Endothelial cell of umbilical vein (primary cell): ENCODE measurements at places on chromosomes 13 and 19.
A peak's percentile ranks its signal among the peaks of the same experiment; 100 is the strongest.

- peak; percentile 42 for DNase-seq
- H3K4me3 ChIP-seq: peak overlapping the region; percentile 88
- H3K4me1 ChIP-seq: peaks cover 9% of the 10 kb centered on the region
- H3K27me3 ChIP-seq: no peaks in the 10 kb centered on the region
These were observed 44.9 kb downstream of the ZNF611 start for GRCh38 chr19:52689843-52690368.

- H3K27me3 ChIP-seq: no peaks in the 10 kb centered on the region
- peak; percentile 38 for DNase-seq
- no peaks in the 10 kb centered on the region for H3K36me3 ChIP-seq
- H3K4me1 ChIP-seq: peaks cover 16% of the 10 kb centered on the region
These were observed 23.0 kb downstream of the NFIX start for GRCh38 chr19:13018035-13018914.

GRCh38 chr13:41614671-41615527, 157.5 kb downstream of the RGCC start:
- H3K27me3 ChIP-seq: no peaks in the 10 kb centered on the region
- H3K36me3 ChIP-seq: no peaks in the 10 kb centered on the region
- H3K27ac ChIP-seq: peak overlapping the region; percentile 93
- peaks cover 39% of the 10 kb centered on the region for H3K4me1 ChIP-seq
- no peak overlapping the region for H3K4me3 ChIP-seq

DNA sequence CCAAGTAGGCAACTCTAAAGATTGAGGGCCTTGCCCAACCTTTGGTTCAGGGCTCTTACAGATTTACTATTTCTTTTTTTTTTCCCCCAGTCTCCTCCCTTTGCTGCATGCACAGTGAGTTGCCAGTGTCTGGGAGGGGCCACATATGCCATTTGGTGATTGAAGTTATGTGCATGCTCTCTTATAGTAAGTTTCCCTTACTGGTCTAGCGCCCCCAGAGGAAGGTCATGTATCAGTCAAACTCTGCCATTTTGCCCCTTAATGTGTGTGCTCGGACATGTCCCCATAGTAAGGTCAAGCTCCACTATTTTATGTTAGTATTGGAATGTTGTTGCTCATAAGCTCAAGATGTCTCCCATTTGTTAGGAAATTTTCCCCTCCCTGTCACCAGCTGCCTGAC, 1138.0 kb upstream of the SLC10A2 start:
- H3K27me3 ChIP-seq: no peaks in the 10 kb centered on the region
- no peak for DNase-seq
- H3K4me3 ChIP-seq: no peak overlapping the region

DNA sequence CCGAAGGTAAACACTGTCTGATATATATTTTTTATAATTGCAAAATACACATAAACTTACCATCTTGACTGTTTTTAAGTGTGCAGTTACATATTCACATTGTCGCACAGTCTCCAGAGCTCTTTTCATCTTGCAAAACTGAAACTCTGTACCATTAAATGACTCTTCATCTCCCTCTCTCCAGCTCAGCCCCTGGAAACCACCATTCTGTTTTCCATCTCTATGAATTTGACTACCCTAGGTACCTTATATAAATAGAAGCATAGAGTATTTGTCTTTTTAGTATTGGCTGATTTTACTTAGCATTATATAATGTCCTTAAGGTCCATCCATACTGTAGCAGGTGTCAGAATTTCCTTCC, 45.8 kb downstream of the LRCH1 start:
- no peak overlapping the region for H3K27ac ChIP-seq
- peaks cover 22% of the 10 kb centered on the region for H3K4me1 ChIP-seq

GRCh38 chr19:29695765-29696564, 19.1 kb downstream of the C19orf12 start:
- H3K27me3 ChIP-seq: no peaks in the 10 kb centered on the region
- no peaks in the 10 kb centered on the region for H3K4me1 ChIP-seq
- H3K4me3 ChIP-seq: no peak overlapping the region

DNA sequence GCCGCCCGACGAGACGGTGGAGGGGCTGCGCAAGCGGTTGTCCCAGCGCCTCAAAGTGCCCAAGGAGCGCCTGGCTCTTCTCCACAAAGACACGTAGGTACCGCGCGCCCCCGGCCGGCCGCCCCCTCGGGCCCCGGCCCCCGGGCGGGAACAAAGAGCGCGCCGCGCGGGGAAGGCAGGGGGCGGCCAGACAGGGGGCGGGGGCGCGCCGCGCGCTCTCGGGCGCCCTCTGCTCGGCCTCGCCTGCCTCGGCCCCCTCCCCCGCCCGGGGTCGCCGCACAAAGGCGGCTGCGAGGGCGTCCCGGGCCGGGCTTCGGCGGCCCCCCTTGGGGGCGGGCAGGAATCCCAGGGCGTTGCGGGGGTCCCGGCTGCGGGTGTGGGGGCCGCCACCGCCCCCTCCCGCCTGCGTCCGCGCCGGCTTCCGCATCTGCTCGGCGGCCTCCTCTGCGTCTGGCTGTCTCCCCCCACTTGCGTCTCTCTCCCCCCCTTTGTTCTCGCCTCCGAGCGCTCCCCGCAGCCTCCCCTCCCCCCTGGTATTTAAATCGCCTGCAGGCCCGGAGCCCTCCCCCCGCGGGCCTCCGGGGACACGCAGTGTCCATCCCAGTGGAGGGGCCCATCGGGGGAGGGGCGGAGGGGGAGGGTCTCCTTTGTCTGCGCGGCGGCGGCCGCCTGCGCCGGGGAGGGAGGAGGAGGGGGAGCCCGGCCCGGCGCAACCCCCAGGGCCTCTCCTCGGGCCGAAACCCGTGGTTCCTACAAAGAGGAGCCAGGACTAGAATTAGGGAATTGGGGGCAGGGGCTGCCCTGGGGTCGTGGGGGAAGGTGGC, 2.3 kb downstream of the MIDN start:
- peaks cover 22% of the 10 kb centered on the region for H3K4me1 ChIP-seq

GRCh38 chr13:35923347-35923746, 207.8 kb downstream of the DCLK1 start:
- no peaks in the 10 kb centered on the region for H3K27me3 ChIP-seq
- DNase-seq: peak; percentile 19
- peaks cover 3% of the 10 kb centered on the region for H3K4me1 ChIP-seq
- H3K4me3 ChIP-seq: no peak overlapping the region
- H3K27ac ChIP-seq: no peak overlapping the region

DNA sequence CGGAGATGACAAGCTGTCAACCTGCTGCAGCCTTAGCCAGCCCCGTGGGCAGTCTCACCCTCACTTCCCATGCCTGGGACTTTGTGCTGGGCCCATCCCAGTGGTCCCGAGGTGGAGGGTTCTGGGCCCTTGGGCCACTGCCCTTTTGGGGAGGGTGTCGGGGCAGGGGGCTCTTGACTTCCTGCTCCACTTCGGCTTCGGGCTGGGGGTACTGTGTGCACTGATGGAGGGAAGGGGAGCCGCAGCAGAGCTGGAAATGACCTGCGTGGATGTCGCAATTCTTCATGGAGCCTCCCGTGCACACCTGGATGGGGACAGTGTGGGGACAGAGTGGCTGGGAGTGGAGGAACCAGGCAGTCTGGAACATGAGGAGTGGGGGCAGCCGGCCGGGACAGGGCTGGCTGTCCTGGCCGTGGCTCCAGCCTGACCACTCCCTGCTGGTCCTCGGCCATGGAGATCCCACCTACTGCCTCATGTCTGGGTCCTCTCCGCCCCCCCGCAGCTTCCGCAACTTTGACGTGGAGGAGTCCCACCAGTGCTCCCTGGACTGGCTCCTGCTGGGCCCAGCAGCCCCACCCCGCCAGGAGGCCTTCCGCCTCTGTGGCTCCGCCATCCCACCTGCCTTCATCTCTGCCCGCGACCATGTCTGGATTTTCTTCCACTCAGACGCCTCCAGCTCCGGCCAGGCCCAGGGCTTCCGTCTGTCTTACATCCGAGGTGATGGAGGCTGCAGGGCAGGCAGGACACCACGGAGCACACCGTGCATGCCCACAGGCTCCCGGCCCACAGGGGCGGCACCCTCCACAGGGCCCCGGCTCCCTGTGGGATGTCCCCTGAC, 10.2 kb downstream of the LRP3 start:
- H3K36me3 ChIP-seq: peaks cover 5% of the 10 kb centered on the region
- H3K27me3 ChIP-seq: no peaks in the 10 kb centered on the region
- no peak overlapping the region for H3K4me3 ChIP-seq

DNA sequence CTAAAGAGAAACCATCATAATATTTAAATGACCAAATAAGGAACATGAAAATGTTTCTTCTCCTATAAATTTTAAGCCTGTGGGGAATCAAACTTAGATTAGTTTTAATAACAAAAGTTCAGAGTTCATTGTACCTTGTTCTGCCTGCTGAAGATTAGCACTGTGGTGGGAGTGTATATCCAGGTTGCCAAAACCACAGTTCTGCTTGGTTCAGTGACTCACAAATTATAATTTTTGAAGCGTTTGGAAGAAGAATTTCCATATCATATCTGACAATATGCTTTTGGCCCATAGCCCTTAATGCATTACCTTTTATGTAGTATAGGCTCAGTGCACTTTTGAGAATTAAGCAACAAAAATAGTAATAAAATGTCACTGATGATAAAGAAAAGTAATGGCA, 545.2 kb downstream of the GPC6 start:
- no peak overlapping the region for H3K4me3 ChIP-seq
- H3K4me1 ChIP-seq: no peaks in the 10 kb centered on the region
- H3K36me3 ChIP-seq: no peaks in the 10 kb centered on the region
- no peaks in the 10 kb centered on the region for H3K27me3 ChIP-seq

GRCh38 chr19:12799742-12800465, 1.7 kb downstream of the PRDX2 start:
- no peak overlapping the region for H3K27ac ChIP-seq
- peaks cover 13% of the 10 kb centered on the region for H3K4me1 ChIP-seq
- H3K4me3 ChIP-seq: no peak overlapping the region
- H3K36me3 ChIP-seq: no peaks in the 10 kb centered on the region
- no peak for DNase-seq
- H3K27me3 ChIP-seq: no peaks in the 10 kb centered on the region

- no peaks in the 10 kb centered on the region for H3K36me3 ChIP-seq
- DNase-seq: no peak
These were observed 1.1 kb upstream of the TMTC4 start for GRCh38 chr13:100675661-100676129.

DNA sequence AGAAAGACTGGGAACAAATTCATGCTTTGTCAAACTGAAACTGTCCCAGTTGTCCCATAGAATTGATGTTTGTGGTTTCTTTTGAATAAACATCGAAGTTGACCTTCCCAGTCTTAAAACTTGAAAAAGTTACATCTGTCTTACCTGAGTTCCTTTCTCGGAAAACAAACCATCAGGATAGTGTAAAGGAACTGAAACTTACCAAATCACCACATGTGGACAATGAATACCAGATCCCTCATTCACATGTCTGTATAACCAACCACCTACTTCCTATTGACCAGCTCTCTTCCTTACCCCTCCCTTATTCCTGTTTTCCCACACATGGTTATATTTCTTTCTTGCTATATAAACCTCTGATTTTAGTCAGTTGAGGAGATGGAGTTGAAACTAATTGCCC, 791.7 kb upstream of the PCDH20 start:
- no peaks in the 10 kb centered on the region for H3K4me1 ChIP-seq
- no peaks in the 10 kb centered on the region for H3K27me3 ChIP-seq
- H3K36me3 ChIP-seq: no peaks in the 10 kb centered on the region
- no peak for DNase-seq
- H3K27ac ChIP-seq: no peak overlapping the region
- no peak overlapping the region for H3K4me3 ChIP-seq

DNA sequence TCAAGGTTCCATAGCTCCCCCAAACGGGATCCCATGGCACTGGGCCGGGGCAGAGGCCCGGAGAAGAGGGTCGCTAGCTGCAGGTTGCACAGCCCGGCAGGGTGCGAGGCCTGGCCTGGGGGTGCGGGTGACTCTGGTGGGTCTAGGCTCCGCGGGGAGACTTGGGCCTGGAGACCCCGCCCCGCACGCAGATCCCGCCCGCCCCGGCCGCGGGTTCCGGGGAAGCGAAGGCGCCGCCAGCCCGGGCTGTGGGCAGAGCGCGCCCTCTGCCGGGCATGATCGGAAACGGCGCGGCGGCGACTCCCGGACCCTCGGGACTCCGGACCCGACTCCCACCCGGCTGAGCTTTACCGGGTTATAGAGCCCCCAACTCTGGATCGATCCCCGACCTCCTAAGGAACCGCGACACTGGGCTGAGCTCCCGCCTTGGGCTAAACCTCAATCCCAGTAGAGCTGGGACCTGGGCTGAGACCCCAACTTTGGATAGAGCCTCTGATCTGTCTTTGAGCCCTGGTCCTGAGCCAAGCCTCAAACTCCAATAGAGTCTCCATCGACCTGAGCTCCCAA, 3.1 kb upstream of the TNFAIP8L1 start:
- H3K27ac ChIP-seq: peak overlapping the region; percentile 11
- H3K27me3 ChIP-seq: no peaks in the 10 kb centered on the region
- peaks cover 48% of the 10 kb centered on the region for H3K4me1 ChIP-seq

DNA sequence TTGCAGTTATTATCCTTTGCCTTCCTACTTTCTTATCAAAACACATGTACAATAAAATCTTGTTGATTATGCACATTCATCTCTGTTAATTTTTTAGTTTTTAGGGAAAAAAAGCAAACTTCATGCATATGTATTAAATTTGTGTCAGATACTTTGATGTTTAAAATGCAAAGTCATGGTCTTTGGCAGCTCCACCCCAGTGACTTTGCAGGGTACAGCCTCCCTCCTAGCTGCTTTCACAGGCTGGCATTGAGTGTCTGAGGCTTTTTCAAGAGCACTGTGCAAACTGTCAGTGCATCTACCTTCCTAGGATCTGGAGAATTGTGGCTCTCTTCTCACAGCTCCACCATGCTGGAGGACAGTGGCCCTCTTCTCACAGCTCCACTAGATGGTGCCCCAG, 1988.1 kb upstream of the PCDH20 start:
- H3K27me3 ChIP-seq: no peaks in the 10 kb centered on the region
- H3K4me1 ChIP-seq: no peaks in the 10 kb centered on the region
- H3K36me3 ChIP-seq: no peaks in the 10 kb centered on the region
- DNase-seq: no peak
- H3K4me3 ChIP-seq: no peak overlapping the region

DNA sequence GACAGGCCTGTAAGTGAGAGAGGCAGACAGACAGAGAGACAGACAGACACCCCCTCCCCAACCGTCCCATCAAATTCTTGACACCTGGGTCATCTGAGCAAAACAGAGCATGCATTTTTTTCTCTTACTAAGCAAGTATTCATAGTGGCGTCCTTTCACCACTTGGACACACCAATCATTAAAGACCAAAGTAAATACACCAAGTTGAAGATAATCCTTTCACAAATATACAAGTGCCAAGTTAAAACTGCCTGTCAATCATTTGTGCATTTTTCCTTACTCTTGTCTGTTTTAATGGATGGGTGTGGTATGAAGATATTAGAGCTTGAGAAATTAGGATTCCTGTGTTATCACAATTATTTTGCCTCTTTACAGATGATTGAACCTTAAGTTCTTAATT, 337.3 kb downstream of the ATP8A2 start:
- no peak overlapping the region for H3K4me3 ChIP-seq
- H3K27me3 ChIP-seq: peaks cover 5% of the 10 kb centered on the region
- no peaks in the 10 kb centered on the region for H3K36me3 ChIP-seq
- no peak overlapping the region for H3K27ac ChIP-seq
- DNase-seq: no peak

DNA sequence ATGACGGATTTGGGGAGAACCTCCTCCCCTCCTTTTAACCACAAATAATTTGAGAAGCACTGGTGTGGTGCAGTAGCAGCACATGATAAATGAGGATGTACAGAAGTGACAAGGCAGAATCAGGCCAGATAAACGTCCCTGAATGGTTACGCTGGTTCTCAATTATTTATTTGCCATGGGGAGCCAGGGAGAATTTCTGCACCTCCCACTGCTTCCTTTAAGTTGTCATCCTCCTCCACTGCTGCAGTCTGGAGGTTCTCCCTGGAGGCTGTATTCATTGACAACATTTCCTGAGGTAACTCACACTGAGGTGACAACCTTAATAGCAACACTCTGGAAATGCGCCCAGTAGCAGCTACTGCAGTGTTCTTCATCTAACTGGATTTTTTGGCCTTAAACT, 308.9 kb upstream of the SLITRK1 start:
- no peaks in the 10 kb centered on the region for H3K27me3 ChIP-seq
- no peak for DNase-seq
- no peak overlapping the region for H3K4me3 ChIP-seq
- no peaks in the 10 kb centered on the region for H3K4me1 ChIP-seq
